ENCODE measurements at places on chromosomes 3 and 15. TPM values are rescaled to one million over a fixed set of nuclear protein-coding genes. Genes with fewer than 3 reads are reported as not detected.

DNA sequence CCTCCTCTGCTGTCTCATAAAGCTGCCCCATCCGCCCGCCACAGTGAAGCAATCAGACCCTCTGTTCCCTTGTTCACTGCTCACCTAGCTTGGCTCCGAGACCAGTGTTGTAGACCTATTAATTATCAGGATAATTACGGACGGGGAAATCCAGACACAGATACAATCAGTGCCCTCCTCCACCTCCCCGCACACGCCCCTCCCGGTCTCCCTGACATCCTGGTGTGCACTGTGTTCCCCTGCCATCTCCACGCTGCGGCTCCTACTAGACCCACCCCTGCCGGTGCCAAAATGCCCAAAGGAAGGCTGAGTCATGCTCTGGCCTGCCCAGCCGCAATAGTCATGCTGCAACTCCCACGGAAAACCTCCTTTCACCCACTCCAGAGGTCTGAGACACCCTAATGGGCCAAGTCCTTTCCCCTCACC is 277.3 kb upstream of the TLE3 start:
- no peak overlapping the region for H3K27ac ChIP-seq
- H3K4me1 ChIP-seq = peaks cover 3% of the 10 kb centered on the region
- peaks cover 27% of the 10 kb centered on the region for H3K27me3 ChIP-seq
- H3K36me3 ChIP-seq = no peaks in the 10 kb centered on the region
- no peak overlapping the region for H3K4me3 ChIP-seq

- peaks cover 2% of the 10 kb centered on the region for H3K4me1 ChIP-seq
- H3K4me3 ChIP-seq = no peak overlapping the region
- no peak overlapping the region for H3K27ac ChIP-seq
Observed at GRCh38 chr3:127531821-127532220, 58.7 kb downstream of the TPRA1 start.

GRCh38 chr3:126977821-126978220 is 5.1 kb upstream of the PLXNA1 start:
- no peaks in the 10 kb centered on the region for H3K4me1 ChIP-seq
- H3K27me3 ChIP-seq = peaks cover 11% of the 10 kb centered on the region
- H3K4me3 ChIP-seq = no peak overlapping the region

- no peaks in the 10 kb centered on the region for H3K4me1 ChIP-seq
- H3K27ac ChIP-seq = no peak overlapping the region
- no peak for DNase-seq
- H3K27me3 ChIP-seq = peaks cover 37% of the 10 kb centered on the region
- no peaks in the 10 kb centered on the region for H3K36me3 ChIP-seq
Observed at GRCh38 chr3:10806006-10806405, 10.0 kb upstream of the SLC6A11 start.

- no peaks in the 10 kb centered on the region for H3K36me3 ChIP-seq
- H3K27ac ChIP-seq = no peak overlapping the region
- H3K4me3 ChIP-seq = no peak overlapping the region
- H3K27me3 ChIP-seq = no peaks in the 10 kb centered on the region
- DNase-seq = no peak
Observed at GRCh38 chr15:83914906-83915305, 261.0 kb downstream of the ADAMTSL3 start.

DNA sequence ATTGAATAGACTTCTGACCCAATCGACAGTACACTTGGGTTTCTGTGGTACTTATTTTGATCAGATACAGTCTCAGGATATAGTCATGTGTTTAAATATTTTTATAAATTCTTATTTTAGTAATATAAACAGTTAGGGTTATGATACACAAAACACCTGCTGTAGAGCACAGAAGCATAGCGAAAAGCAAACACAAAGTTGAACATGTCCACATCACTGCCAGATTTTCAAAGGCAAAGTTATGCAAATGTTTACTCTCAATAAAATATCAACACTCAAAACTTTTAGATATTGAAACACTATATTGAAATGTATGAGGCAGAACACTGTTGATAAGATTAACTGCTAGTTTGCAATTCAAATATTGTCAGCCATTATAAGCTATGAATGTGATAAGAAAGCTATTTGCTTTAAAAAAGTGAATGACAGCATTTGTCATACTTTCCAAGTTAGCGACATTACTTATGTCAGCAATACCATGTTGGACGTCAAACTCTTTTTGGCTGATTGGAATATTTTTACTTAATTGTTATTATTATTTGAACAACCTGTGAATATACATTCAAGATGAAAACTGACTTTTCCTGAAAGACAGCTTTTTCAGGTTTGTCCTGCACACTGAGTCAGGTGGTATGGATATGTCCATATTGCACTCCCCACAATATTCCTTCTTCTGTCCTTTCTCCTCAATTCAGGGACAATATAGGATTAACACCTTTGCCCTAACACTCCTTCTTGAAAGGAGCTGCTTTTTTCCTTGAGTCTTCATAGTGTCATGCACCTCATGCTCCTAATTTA is 367.1 kb downstream of the EPHA3 start:
- no peak for DNase-seq
- H3K27me3 ChIP-seq = no peaks in the 10 kb centered on the region
- no peak overlapping the region for H3K27ac ChIP-seq
- no peaks in the 10 kb centered on the region for H3K36me3 ChIP-seq
- peaks cover 2% of the 10 kb centered on the region for H3K4me1 ChIP-seq

- H3K36me3 ChIP-seq = no peaks in the 10 kb centered on the region
- H3K4me3 ChIP-seq = no peak overlapping the region
- no peaks in the 10 kb centered on the region for H3K27me3 ChIP-seq
- H3K4me1 ChIP-seq = no peaks in the 10 kb centered on the region
- DNase-seq = no peak
- no peak overlapping the region for H3K27ac ChIP-seq
Observed at GRCh38 chr3:118227191-118227590, 807.5 kb downstream of the IGSF11 start.

DNA sequence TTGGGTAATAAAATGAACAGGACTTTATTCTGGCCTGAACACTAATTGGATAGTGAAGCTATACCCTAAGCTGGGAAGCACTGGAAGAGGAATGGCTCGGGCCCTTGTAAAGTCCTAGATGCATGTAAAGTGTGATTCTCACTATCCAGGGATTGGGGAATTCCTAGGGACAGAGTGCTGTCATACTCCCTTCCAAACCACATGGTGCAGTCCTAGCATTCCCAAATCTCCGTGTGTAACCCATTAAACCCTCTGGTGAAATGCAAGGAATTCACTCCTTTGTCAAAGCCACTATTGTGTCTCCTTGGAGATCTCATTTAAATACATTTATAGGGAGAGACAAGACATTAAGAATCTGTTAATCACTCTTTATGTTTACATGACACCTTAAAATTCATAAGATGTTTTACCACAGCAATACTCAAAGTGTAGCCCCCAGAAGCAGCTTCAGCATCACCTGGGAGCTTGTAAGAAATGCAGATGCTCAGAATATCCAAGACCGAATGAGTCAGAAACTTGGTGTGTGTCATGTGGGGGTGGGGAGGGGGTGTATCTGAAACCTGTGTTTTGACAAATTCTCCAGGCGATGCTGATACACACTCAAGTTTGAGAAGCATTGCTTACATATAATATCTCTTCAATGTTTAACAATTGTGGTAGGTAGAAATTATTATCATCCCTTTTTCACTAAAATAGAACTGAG is 121.8 kb upstream of the NPHP3 start:
- no peaks in the 10 kb centered on the region for H3K36me3 ChIP-seq
- DNase-seq = peak; percentile 61
- H3K4me1 ChIP-seq = no peaks in the 10 kb centered on the region
- H3K27me3 ChIP-seq = no peaks in the 10 kb centered on the region
- no peak overlapping the region for H3K4me3 ChIP-seq
- no peak overlapping the region for H3K27ac ChIP-seq

DNA sequence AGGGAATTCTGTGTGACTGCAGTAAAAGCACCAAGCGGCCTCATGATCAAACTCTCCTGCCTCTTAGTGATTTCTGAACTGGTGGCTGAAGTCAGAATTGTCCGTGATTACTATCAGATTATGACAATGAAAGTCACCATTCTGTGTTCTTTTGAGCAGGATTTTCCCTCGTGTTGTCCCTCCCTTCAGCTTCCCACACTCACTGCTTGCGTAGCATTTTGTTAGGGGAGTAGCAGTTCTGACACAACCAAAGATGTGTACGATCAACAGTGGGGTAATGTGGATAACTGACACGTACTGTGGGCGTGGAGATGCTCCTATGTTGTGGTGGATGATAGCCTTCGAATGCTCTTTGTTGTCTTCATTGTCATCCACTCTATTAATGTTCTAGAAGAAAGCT is 67.8 kb upstream of the ICE2 start:
- H3K27ac ChIP-seq = no peak overlapping the region
- no peaks in the 10 kb centered on the region for H3K27me3 ChIP-seq
- H3K36me3 ChIP-seq = peaks cover 4% of the 10 kb centered on the region
- no peak overlapping the region for H3K4me3 ChIP-seq
- H3K4me1 ChIP-seq = no peaks in the 10 kb centered on the region

- H3K4me3 ChIP-seq = no peak overlapping the region
- H3K27me3 ChIP-seq = no peaks in the 10 kb centered on the region
- H3K36me3 ChIP-seq = no peaks in the 10 kb centered on the region
- no peak for DNase-seq
- no peak overlapping the region for H3K27ac ChIP-seq
Observed at GRCh38 chr3:23442598-23443383, 239.7 kb downstream of the UBE2E2 start.

DNA sequence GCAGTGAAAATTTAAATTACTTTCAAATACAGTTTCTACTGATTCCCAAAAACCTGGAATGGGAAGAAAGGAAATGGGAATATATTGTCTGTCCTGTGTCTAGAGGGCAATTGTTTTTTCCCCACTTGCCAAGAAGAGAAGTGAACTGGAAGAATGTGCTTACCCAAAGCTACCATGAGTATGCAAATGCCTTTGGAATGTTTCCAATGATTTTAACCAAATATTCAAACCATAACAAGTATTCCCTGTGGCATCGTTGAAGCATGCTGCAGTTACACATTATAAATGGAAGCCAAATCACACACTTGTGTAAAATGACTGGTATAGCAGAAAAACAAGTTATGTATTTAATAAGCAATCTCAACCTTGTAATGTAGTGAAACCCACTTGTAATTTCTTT is 368.2 kb downstream of the GBE1 start:
- no peaks in the 10 kb centered on the region for H3K36me3 ChIP-seq
- no peak overlapping the region for H3K27ac ChIP-seq
- no peak for DNase-seq
- no peak overlapping the region for H3K4me3 ChIP-seq
- no peaks in the 10 kb centered on the region for H3K27me3 ChIP-seq

DNA sequence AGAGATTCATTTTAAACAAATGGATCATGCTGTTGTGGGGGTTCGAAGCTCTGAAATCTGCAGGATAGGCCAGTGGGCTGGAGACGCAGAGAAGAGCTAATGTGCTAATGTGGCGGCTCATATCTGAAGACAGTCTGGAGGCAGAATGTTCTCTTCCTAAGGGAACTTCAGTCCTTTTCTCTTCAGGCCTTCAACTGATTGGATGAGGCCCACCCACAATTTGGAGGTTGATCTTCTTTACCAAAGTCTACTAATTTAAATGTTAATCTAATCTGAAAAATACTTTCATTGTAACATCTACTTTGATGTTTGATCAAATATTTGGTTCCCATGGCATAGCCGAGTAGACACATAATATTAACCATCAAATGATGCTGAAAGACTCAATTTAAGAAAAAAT is 940.2 kb downstream of the ROBO1 start:
- H3K4me1 ChIP-seq = no peaks in the 10 kb centered on the region
- no peak for DNase-seq
- no peak overlapping the region for H3K4me3 ChIP-seq
- no peaks in the 10 kb centered on the region for H3K36me3 ChIP-seq

- no peaks in the 10 kb centered on the region for H3K36me3 ChIP-seq
- H3K27me3 ChIP-seq = no peaks in the 10 kb centered on the region
- no peak for DNase-seq
- H3K4me1 ChIP-seq = no peaks in the 10 kb centered on the region
- H3K4me3 ChIP-seq = no peak overlapping the region
Observed at GRCh38 chr3:29201604-29202003, 79.3 kb upstream of the RBMS3 start.

GRCh38 chr15:47824147-47824546 is 106.8 kb downstream of the SEMA6D start:
- H3K27me3 ChIP-seq = no peaks in the 10 kb centered on the region
- H3K4me1 ChIP-seq = no peaks in the 10 kb centered on the region
- no peaks in the 10 kb centered on the region for H3K36me3 ChIP-seq
- H3K4me3 ChIP-seq = no peak overlapping the region
- H3K27ac ChIP-seq = no peak overlapping the region

GRCh38 chr3:40939741-40940130 is 259.6 kb upstream of the CTNNB1 start:
- no peak for DNase-seq
- no peaks in the 10 kb centered on the region for H3K4me1 ChIP-seq
- H3K27ac ChIP-seq = no peak overlapping the region
- no peak overlapping the region for H3K4me3 ChIP-seq

GRCh38 chr3:172607305-172608121 is 84.3 kb upstream of the TNFSF10 start:
- DNase-seq = peak; percentile 87
- no peaks in the 10 kb centered on the region for H3K27me3 ChIP-seq
- H3K4me3 ChIP-seq = peak overlapping the region; percentile 21
- peak overlapping the region; percentile 77 for H3K27ac ChIP-seq
- peaks cover 4% of the 10 kb centered on the region for H3K36me3 ChIP-seq

DNA sequence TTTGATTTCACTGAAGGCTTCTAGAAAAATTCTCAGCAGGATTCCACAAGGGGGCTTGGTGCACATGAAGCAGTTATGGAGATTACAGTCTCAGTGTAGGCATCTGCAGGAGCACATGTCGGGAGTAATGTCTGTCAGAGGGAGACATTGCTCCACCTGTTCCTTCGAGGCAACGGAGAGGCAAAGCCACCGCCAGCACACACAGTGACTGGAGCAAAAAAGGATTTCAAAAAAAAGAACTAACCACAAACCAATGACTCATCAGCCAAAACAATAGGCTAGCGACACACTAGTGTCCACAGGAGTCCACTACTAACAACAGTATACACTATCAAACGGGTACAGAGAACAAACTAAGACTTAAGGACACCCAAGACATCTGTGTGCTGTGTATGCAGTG is 68.9 kb downstream of the NPTN start:
- no peak overlapping the region for H3K27ac ChIP-seq
- peaks cover 89% of the 10 kb centered on the region for H3K36me3 ChIP-seq
- no peak for DNase-seq
- H3K27me3 ChIP-seq = no peaks in the 10 kb centered on the region

- H3K4me3 ChIP-seq = no peak overlapping the region
- peak; percentile 57 for DNase-seq
- H3K36me3 ChIP-seq = no peaks in the 10 kb centered on the region
- H3K27me3 ChIP-seq = no peaks in the 10 kb centered on the region
- H3K4me1 ChIP-seq = no peaks in the 10 kb centered on the region
- H3K27ac ChIP-seq = no peak overlapping the region
Observed at GRCh38 chr15:45201869-45202268, 14.1 kb upstream of the SHF start.

GRCh38 chr15:79837846-79838245 is 59.0 kb downstream of the MTHFS start:
- DNase-seq = no peak
- H3K4me3 ChIP-seq = no peak overlapping the region
- H3K27ac ChIP-seq = peak overlapping the region; percentile 17
- no peaks in the 10 kb centered on the region for H3K4me1 ChIP-seq
- no peaks in the 10 kb centered on the region for H3K27me3 ChIP-seq
- H3K36me3 ChIP-seq = peaks cover 27% of the 10 kb centered on the region

The GP9 gene
- total RNA-seq = not detected

The GOLGA8J gene
- total RNA-seq = 0.44 TPM

The VGLL3 gene
- 0.44 TPM for total RNA-seq

The CFAP91 gene
- total RNA-seq = 9.8 TPM

The PTH1R gene
- 0.69 TPM for total RNA-seq

The AQR gene
- 53.1 TPM for total RNA-seq

The CCDC54 gene
- not detected for total RNA-seq

The DNAH12 gene
- 0.77 TPM for total RNA-seq

The LZTFL1 gene
- total RNA-seq = 19.9 TPM
